ENCODE measurements at places on chromosomes 2 and 18. TPM values are rescaled to one million over a fixed set of nuclear protein-coding genes. Genes with fewer than 3 reads are reported as not detected.

The IL37 gene
- polyA plus RNA-seq, result not detected

DNA sequence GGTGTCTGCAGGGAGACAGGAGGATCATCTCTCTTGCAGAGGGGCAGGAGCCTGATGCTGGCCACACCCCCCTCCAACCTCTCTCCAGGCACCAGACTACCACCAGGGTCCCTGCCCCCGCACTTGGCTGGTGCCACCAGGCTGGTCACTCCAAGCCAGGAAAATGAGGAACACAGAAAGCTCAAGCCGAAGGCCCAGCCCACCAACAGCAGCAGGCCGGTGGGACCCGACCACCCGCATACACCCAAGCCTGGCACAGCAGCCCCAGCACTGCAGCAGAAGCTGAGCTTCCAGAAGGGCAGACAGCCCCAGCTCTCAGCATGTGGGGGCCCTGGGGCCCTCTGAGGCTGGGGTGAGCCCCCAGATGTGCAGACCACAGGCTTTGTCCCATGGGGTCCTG, 52.7 kb downstream of the KIF1A start:
- H3K27me3 ChIP-seq, result no peaks in the 10 kb centered on the region
- no peaks in the 10 kb centered on the region for H3K4me1 ChIP-seq
- H3K36me3 ChIP-seq, result no peaks in the 10 kb centered on the region

GRCh38 chr2:160381425-160381951, 112.1 kb downstream of the RBMS1 start:
- no peaks in the 10 kb centered on the region for H3K27me3 ChIP-seq
- peaks cover 30% of the 10 kb centered on the region for H3K4me1 ChIP-seq
- no peaks in the 10 kb centered on the region for H3K36me3 ChIP-seq
- H3K4me3 ChIP-seq, result no peak overlapping the region
- DNase-seq, result no peak

- H3K36me3 ChIP-seq, result no peaks in the 10 kb centered on the region
- no peak for DNase-seq
- H3K27me3 ChIP-seq, result no peaks in the 10 kb centered on the region
- no peak overlapping the region for H3K27ac ChIP-seq
Measured at GRCh38 chr2:235727891-235728799, 234.3 kb downstream of the AGAP1 start.

GRCh38 chr2:149049142-149049541, 10.6 kb downstream of the LYPD6B start:
- H3K4me3 ChIP-seq, result no peak overlapping the region
- no peaks in the 10 kb centered on the region for H3K4me1 ChIP-seq
- no peaks in the 10 kb centered on the region for H3K36me3 ChIP-seq
- DNase-seq, result no peak

DNA sequence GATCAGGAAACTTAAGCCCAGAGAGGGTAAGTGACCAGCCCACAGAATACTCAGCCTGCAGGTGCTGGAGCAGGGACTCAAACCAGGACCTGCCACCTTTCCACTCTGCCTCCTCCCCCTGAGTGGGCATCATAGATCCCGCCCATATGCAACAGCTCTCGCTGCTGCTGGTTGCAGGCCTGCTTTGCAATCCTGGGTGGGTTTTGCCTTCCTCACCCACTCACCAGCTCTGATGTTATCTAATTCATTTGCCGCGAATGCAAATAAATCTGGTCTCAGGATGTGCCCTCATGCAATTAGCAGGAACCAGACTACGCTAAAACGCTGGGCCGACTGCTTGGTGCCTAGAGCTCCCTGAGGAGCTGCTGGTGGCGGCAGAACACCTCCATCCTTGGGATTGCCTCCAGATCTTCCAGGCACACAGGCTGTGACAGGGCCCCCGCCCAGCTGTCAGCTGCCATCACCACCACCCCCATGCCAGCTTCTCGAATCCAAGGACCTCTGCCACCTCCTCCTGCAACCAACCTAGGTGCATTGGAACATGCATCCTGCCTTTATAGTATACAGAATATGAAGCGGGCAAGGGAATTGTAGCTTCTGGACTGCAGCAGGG, 28.8 kb downstream of the CNGA3 start:
- H3K27me3 ChIP-seq, result no peaks in the 10 kb centered on the region
- no peak overlapping the region for H3K27ac ChIP-seq
- no peak for DNase-seq
- no peaks in the 10 kb centered on the region for H3K36me3 ChIP-seq
- peaks cover 23% of the 10 kb centered on the region for H3K4me1 ChIP-seq
- H3K4me3 ChIP-seq, result no peak overlapping the region

DNA sequence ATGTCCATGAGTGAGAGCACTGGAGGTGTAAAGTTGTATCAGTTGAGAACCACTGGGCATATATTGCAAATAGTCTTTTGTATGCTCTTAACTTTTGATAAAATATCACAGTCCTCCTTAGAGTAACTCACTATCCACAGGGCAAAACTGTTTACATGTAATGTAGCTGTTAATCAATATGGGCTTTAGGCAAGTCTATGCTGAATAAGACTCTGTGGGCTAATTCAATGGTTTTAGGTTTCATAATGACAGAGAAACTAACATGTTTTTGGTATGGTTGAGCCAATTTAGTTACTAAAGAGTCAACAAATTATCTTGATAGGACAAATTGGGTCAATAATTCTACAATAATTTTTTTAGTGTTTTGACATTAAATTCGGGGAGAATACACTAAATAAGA, 1134.9 kb upstream of the FAM98A start:
- H3K36me3 ChIP-seq, result no peaks in the 10 kb centered on the region
- DNase-seq, result no peak
- H3K27ac ChIP-seq, result no peak overlapping the region
- H3K4me1 ChIP-seq, result no peaks in the 10 kb centered on the region
- H3K4me3 ChIP-seq, result no peak overlapping the region
- H3K27me3 ChIP-seq, result no peaks in the 10 kb centered on the region

- no peaks in the 10 kb centered on the region for H3K36me3 ChIP-seq
- no peaks in the 10 kb centered on the region for H3K27me3 ChIP-seq
- no peak overlapping the region for H3K27ac ChIP-seq
- no peak for DNase-seq
- no peak overlapping the region for H3K4me3 ChIP-seq
Measured at GRCh38 chr2:241706537-241706936, 4.7 kb downstream of the ING5 start.

Data from ovary (tissue), 10 donors.